ENCODE measurements at places on chromosomes 2 and 18.
A peak's percentile ranks its signal among the peaks of the same experiment; 100 is the strongest.

- no peak for DNase-seq
Measured at GRCh38 chr2:77602771-77603170, 80.6 kb upstream of the LRRTM4 start.

DNA sequence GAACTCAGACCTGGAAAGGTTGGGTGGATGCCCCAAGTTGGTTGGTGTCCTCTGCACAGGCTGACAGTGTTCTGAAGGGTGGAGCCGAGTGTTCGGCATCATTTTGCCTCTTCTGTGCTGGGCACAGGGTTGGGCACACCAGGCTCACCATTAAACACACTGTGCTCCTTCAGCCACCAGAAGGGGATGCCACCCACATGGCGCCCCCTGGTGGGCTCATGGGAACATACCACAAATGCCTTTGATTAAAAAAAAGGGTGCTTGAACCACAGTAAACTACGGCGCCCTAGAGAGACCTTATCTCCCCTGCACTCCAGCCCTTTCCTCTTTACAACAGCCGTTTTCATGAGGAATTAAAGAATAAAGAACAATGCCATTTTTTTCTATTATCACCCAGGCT is 89.4 kb downstream of the CELF4 start:
- DNase-seq = peak; percentile 17

GRCh38 chr2:147845411-147845971 is 662 bp downstream of the ACVR2A start:
- DNase-seq = peak; percentile 20

GRCh38 chr2:10634495-10634894 is 55.3 kb downstream of the NOL10 start:
- no peak for DNase-seq

- no peak for DNase-seq
Measured at GRCh38 chr18:22149710-22150109, 19.7 kb upstream of the GATA6 start.

DNA sequence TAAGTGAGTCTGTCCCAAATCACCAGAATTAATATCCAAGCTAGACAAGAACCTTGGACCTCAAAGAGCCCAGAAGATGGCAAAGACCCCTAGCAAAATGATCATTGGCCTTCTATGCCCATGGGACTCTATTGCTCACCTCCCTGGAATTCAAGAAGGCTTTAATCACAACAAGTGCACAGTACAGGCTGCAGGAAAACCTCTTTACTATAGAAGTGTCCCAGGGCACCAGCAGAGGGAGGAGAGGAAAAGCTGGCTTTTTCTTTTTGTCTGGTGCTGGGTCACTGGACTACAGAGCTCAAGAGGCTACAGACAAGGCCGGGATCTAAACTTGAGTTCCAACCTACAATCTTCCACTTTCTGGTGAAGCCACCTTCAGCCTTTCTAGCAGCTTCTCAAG is 88.3 kb upstream of the PPP1CB start:
- peak; percentile 65 for DNase-seq

DNA sequence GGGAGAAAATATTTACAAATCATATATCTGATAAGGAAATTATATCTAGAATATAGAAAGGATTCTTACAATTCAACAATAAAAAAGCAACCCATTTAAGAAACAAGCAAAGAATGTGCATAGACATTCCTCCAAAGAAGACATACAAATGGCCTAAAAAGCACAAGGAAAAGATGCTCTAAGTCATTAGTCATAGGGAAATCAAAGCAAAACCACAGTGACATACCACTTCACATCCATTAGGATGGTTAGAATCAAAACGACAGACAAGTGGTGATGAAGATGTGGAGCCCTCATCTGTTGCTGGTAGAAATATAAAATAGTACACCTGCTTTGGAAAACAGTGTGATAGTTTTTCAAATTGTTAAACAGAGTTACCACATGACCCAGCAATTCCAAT is 48.2 kb downstream of the MAPRE2 start:
- DNase-seq = no peak

GRCh38 chr18:35132021-35132902 is 91.0 kb downstream of the MAPRE2 start:
- DNase-seq = peak; percentile 28

DNA sequence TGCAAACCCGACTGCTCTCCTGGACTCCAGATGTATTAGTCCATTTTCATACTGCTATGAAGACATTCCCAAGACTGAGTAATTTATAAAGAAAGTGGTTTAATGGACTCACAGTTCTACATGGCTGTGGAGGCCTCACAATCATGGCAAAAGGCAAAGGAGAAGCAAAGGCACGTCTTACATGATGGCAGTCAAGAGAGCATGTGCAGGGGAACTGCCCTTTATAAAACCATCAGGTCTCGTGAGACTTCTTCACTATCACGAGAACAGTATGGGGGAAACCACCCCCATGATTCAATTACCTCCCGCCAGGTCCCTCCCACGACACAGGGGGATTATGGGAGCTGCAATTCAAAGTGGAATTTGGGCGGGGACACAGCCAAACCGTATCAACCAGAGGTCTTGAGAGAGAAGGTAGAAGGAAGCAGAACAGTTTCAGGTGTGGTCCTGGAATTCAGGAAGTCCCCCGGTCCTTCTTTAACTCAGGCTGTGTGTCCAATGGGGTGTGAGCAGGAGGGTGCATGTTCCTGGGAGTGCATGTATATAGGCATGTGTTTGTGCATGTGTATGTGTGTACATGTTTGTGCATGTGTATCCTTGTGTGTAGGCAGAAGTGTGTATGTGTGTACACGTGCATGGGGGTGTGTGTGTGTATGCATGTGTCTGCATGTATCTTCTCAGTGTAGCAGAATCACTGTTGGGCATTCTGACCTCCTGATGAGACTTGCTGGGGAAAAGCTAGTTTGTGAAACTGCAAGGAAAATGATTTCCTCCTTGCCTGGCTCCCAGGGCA is 46.2 kb downstream of the GREB1 start:
- DNase-seq = no peak

DNA sequence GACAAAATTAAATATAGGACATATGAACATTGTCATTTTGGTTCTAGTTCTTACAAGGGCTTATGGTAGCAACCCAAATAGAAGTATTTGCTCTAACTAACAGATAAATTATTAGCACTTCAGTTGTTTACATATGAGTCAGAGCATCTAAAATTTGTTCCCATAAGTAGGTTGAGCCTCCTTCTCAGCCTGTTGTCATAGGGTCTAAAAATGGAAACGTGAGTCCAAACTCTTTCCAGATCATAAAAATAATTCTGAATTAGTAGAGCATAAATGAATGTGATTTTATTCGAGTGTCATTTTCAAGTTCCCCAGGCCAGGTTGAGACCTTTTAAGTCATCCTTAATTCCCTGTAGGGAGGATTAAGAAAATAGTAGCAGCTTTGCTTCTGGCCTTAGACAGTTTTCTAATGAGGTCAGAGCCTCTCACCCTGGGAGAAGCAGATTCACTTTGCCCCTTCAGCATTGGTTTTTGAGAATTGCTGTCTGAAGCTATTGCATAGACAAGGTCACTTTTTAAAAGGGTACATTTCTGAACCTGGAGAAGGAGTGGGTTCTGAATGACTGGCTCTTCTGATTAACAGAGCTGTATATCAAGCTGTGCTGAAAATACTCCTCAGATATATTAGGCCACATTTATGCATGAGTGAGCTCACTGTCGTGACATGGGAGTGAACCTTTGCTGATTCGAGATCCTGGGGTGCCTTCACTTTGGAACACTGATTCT is 164.3 kb downstream of the NEDD4L start:
- peak; percentile 70 for DNase-seq

GRCh38 chr2:240531038-240531437 is 26.8 kb downstream of the ANKMY1 start:
- no peak for DNase-seq

GRCh38 chr2:69992310-69993047 is 31.0 kb upstream of the ASPRV1 start:
- DNase-seq = no peak

- DNase-seq = peak; percentile 86
Measured at GRCh38 chr2:176642074-176642473, 372.8 kb downstream of the MTX2 start.

- DNase-seq = no peak
Measured at GRCh38 chr18:68783506-68783905, 14.4 kb upstream of the CCDC102B start.

Measured in fibroblast of mammary gland (primary cell).